ENCODE measurements at places on chromosomes 3 and 15. TPM values are rescaled to one million over a fixed set of nuclear protein-coding genes. Genes with fewer than 3 reads are reported as not detected.

VEPH1 gene
- 3.2 TPM for total RNA-seq

TRIM42 gene
- total RNA-seq, result not detected

AHSG gene
- total RNA-seq, result not detected

ZBBX gene
- not detected for total RNA-seq

ROPN1 gene
- not detected for total RNA-seq

CHRNA7 gene
- 0.88 TPM for total RNA-seq

P3H2 gene
- 11.3 TPM for total RNA-seq

IREB2 gene
- 33.3 TPM for total RNA-seq

IL12A gene
- total RNA-seq, result 2.4 TPM

DNA sequence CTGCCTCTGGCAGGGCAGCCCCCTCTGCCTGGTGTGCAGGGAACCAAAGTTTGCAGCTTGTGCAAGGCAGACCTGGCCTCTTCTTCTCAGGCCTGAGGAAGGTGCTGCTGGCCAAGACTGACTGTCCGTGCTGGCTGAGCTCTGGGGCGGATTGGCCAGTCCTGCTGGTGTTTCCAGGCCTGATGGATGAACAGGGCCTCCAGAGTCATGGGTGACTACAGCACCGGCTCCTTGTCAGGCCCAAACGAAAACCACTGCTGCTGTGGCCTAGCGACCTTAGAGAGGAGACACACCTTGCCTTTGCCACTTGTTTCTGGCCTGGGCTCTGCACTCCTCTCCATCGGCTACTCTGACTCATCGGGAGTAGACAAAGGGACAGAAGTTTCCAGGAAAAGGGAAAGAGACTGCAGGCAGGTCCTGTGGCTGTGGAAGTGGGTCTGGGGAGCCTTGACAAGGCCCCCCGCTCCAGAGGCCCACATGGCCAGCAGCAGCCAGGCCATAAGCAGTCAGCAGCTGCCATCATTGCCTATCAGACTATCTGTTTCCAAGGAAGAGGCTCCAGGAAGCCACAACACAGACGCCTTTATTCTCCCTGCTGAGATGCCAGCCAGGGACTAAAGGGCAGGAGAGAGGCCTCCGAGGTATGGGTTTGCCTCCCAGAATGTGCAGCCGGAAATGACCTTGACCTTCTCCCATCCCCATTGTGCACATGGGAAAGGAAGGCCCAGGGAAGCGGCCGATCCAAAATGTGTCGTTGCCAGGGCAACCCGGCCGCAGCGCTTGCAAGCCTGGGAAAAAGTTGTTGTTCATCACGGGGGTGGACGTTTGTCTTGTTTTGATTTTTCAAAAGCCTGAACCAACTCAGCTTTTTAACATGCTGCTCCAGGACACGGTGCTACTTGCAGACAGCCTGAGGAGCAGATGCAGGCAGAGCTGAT is 160.5 kb downstream of the CHSY1 start:
- no peak for DNase-seq

DNA sequence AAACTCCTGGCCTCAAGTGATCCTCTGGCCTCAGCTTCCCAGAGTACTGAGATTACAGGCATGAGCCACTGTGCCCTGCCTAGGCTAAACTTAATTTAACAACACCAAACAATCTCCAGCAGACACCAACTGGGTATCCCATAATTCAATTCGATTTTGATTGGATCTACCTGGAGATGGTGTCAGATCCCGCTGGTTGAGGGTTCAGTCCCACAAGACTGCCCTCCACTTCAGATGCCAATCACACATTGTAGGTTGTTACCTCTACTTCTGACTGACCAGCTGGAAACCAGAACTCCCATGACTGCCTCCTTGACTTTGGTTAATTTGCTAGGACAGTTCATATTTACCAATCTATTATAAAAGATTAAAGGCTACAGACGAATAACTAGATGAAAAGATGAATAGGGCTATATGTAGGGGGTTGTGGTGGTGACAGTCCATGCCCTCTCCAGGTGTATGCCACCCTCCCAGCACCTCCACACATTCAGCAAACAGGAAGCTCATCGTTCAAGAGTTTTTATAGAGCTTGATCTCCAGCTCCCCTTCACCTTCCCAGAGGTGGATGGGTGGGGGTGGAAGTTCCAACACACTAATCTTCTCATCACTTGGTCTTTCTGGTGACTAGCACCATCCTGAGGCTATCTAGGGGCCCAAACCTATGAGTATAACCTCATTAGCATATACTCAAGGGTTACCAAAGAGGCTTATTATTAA is 9.3 kb downstream of the B2M start:
- DNase-seq, result no peak

DNA sequence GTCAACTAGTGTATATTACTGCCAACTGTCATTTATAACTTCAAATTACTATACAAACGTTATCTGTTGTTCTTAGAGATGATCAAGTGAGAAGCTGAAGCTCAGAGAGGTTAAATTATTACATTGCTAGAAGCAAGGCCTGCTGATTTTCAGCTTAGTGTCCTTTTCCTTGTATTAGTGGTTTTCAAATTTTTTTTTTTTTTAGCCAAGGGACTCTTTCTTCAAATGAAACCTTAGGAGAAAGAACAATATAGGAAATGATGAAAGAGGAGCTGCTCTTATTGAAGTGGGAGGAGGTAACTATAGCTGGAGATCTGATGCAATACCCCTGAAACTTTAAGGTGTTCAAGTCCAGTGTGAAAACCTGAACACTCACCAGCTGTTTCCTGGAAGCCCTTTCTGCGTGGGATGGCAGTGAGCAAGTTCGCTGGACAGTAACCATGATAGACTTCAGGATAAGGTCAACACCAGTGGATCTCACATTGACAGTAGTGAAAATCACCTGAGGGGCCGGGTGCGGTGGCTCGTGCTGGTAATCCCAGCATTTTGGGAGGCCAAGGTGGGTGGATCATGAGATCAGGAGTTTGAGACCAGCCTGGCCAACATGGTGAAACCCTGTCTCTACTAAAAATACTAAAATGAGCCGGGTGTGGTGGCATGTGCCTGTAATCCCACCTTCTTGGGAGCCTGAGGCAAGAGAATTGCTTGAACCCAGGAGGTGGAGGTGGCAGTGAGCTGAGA is 376.2 kb downstream of the EDEM1 start:
- no peak for DNase-seq

DNA sequence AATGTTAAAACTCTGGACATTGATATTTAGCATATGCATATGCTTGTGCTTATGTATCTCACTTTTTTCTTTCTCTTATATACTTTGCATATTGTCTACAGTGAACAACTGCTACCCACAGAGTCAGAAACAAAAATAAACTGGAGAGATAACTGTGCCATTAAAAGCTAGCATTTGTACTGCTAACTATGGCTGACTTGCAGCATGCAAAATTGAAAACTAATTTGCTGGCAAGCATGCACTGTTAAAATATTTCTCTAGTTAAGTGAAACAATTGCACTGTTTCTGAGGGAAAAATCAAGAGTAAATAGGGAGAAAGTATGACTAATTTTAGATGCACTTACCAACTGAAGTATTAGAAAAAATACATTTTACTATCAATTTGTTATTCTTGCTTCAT is 177.8 kb downstream of the CBLB start:
- DNase-seq, result no peak

DNA sequence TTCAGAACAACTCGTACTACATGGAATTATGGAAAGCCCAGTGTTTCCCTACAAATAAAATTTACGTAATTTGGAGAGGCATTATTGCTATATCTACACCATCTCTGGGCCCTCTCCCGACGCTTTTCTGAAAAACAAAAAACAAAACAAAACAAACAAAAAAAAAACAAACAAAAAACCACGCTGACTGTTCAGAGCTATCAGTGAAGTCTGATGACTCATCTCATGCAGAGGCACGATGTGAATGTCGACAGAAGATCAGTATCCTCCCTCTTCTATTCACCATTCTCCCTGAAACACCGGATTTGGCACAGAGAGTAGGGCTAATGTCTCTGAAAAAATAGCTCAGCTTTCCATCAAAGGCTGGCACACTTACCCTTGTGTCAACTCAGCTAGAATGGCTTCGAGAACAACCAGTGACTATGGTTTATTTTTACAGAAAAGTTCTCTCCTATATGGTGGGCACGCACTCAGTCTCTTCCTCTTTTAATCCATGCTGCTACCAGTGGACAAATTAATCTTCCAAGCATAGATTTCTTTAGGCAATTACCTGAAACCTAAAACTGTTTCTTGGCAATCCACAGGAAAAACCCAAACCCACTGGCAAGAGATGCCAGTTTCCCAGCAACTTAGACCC is 1.5 kb downstream of the CRBN start:
- no peak for DNase-seq

GRCh38 chr15:66253418-66254088 is at the start of gene MEGF11:
MEGF11 (minus strand) TSS chr15:66253750; CDS start chr15:66128403, 125,347 bp downstream.
- no peak for DNase-seq

GRCh38 chr3:126995254-126995780 is 12.4 kb downstream of the PLXNA1 start:
- DNase-seq, result no peak

DNA sequence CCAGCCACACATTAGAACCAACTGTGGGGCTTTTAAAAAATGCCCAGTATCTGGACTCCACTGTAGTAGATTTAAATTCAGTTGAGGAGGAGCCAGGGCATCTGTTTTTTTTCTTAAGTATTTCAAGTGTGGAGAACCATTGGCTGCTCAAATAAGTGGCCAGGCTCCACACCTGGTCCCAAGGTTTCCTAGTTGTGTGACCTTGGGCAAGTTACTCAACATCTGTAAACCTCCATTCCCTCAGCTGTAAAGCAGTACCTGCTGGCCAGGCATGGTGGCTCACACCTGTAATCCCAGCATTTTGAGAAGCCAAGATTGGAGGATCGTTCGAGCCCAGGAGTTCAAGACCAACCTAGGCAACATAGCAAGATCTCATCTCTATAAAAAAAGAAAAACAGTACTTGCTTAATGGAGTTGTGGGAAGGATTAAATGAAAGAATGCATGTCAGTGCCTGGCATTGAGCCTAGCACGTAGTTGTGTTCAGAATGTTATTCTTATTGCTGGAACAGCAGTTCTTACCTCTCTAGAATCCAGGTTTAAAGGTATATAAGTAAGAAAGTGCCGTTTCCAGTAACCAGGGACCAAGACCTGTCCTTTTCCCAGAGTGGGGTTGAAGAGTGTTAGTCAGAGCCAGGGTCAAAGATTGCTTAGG is 2.0 kb downstream of the PPP1R14D start:
- DNase-seq, result no peak

- no peak for DNase-seq
Measured at GRCh38 chr3:138442433-138442832, 8.0 kb downstream of the ESYT3 start.

DNA sequence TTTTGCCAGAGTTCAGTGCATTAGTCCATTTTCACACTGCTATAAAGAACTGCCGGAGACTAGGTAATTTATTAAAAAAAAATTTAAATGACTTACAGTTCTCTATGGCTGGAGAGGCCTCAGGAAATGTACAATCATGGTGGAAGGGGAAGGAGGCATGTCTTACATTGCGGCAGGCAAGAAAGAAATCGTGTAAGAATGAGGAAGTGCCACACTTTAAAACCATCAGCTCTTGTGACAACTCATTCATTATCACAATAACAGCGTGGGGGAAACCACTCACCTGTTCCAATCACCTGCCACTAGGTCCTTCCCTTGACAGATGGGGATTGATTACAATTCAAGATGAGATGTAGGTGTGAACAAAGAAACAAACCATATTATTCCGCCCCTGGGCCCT is 1361.4 kb downstream of the NSUN3 start:
- no peak for DNase-seq

GRCh38 chr15:88472225-88472624 is 4.7 kb downstream of the MRPS11 start:
- DNase-seq, result no peak

GRCh38 chr15:83698294-83698693 is 44.4 kb downstream of the ADAMTSL3 start:
- DNase-seq, result no peak

GRCh38 chr15:92610101-92610520 is 45.5 kb downstream of the FAM174B start:
- DNase-seq, result no peak

GRCh38 chr3:46878781-46879436 is 1.4 kb downstream of the PTH1R start:
- DNase-seq, result no peak

GRCh38 chr3:20125897-20126296 is 60.1 kb downstream of the SGO1 start:
- DNase-seq, result no peak

DNA sequence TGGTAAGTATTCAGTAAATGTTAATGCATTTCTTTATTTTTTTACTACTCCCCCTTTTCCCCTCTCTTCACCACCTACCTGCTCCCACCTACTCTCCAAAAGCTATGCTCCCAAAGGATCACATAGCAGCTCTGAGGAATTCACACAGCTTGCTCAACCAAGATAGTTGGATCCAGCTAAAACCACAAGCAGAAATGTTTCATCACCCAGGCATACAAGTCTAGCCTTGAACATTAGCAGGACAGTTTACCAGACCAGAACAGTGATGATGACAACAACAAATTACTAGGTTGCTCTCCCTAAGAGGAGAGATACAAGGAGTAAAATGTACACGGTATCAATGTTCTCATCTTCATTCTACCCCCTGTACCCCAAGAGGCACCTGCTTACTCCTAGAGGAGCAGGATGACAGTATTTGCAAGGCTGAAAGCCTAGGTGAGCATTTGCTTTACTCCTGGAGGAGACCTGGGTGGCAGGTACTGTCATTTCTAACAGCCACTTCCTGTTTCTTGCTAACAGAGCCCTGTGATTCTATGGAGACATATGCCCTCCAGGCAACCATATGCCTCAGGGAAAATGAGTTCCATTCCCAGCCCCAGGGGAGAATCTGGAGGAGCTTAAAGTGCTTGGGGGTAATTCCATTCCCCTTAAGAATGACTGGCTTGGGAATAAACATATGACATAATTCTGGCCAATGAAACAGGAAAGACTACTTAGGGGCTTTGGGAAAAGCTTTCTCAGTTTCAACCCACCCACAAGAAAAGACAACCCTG is 237.5 kb downstream of the NTRK3 start:
- no peak for DNase-seq

DNA sequence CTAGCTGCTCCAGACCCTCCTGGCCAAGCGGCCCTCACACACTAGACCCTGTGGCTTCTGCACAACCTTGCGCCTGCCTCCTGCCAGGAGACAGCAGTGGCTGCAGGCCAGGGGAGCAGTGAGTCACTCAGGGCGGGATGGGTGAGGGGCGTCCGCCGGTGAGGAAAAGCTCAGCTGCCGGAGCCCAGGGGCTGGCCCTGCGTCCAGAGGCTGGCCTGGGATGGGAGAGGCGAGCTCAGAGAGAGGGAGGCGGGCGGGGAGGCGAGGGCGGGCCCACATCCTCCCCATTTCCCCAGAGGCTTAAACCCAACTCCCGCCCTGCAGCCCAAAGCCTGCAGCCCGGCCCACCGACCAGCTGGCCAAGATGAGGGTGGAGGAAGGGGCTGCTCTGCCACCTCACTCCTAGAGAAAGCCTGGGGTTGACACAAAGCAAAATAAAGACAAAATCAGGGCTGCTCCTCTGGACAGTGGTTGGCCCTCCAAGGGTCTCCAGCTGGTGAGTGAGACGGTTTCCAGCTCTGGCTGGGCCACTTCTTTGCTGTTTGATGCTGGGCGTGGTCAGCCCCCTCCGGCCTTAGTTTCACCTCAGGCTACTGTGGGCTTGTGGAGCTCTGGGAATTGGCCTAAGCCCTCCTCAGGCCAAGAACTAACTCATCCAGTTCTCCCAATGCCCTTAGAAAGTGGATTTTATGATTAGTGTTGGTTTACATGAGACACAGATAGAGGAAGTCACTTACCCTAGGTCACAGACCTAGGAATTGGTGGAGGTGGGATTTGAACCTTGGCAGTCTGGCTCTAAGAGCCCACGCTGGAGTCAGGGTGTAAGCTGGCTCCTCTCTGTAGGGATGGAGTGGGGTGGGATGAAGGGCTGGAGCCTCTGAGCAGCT is 50.6 kb downstream of the IQSEC1 start:
- DNase-seq, result no peak

- no peak for DNase-seq
Measured at GRCh38 chr3:37814547-37814946, 47.1 kb upstream of the CTDSPL start.

All from omental fat pad (tissue), 4 donors.